Stimulated activated CD8-positive, alpha-beta memory T cell treated with anti-CD3 and anti-CD28 coated beads, Interleukin-2, amount 100 ng/mL, for 48 hours (primary cell): ENCODE measurements at places on chromosomes 5 and 9.

GRCh38 chr9:70100362-70100761 is 56.7 kb downstream of the MAMDC2 start:
- no peak for DNase-seq

GRCh38 chr9:106830527-106831150 is 32.3 kb upstream of the ZNF462 start:
- no peak for DNase-seq

GRCh38 chr5:132688536-132689339 is 14.9 kb downstream of the IL4 start:
- no peak for DNase-seq

DNA sequence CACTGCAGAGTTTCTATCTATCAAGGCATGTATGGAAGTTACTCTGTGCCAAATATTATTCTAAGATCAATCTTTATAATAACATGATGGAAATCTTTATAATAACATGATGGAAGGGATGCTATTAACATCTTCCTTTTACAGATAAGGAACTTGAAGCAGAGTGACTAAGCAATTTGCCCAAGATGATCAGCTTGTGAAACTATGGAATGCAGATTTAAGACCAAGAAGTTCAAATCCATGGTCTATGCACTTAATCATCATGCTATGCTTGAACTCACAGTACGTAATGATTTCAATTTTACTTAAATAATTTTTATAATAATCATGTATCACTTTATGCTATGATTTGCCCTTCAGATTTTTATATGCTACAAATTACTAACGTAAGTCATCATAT is 123.1 kb downstream of the DNAH5 start:
- no peak for DNase-seq

DNA sequence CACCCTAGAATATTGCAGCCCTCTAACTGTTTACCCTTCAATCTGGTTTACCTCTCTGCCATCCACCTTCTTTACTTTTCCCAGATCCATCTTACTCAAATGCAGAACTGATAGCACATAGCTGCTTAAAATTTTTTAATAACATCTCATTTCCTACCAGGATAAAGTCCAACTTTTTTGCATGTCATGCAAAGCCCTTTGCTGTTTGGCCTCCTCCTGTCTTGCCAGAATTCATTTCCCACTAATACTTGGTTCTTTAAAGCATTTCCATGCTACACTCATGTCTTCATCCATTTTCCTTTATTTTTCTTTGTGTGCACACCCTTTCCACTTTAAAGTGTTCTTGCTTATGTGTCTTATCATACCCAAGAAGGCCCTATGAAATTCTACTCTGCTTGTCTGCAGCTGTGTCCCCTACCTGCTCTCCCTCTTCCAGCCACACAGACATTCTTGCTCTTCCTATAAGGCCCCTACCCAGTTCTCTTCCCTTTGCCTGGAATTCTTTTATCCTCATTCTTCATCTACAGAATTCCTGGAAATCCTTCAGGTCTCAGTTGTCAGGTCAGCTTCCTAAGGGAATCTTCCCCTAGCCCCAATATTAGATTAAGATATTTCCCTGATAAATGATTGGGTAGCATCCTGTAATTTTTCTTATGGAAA is 50.3 kb downstream of the TLE4 start:
- DNase-seq: no peak

DNA sequence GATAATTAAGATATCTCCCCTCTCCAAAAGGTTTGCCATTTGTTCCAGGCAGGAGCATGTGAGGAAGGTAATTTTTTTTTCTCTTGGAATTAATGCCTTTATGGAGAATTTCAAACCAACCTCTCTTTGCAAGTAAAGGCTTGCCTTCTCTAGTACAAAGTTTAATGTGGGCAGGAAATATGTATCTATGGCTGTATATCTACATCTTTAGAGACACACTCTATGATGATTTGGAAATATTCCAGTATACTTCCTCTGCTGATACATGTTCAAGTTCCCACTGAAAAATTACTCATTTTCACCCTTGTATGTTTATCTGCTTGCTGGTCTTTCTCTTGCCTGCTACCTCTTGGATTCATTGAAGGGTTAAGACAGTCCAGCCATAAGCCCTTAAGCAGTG is 83.5 kb upstream of the SEMA6A start:
- no peak for DNase-seq

DNA sequence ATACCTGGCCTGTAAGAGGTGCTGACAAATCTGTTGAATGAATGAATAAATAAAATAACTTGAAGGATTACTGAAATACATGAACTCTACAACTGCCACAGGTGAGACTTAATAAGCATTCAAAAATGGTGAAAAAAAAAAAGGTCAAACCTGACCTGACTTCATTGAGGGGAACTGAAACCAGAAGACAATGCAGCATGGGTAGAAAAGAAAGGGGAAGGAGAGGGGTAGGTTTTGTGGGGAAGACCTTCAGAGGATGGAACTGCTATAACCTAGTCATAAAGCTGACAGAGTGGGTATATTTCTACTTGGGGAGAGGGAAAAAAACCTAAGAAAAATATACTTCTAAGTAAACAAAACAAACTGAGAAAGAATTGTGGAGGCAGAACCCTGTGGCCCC is 56.6 kb downstream of the RASEF start:
- no peak for DNase-seq

GRCh38 chr5:108529381-108529780 is 147.5 kb upstream of the FBXL17 start:
- no peak for DNase-seq

GRCh38 chr9:111854799-111855198 is 41.8 kb upstream of the UGCG start:
- DNase-seq: no peak

GRCh38 chr9:124126648-124127646 is 115.4 kb downstream of the LHX2 start:
- DNase-seq: peak; percentile 71

DNA sequence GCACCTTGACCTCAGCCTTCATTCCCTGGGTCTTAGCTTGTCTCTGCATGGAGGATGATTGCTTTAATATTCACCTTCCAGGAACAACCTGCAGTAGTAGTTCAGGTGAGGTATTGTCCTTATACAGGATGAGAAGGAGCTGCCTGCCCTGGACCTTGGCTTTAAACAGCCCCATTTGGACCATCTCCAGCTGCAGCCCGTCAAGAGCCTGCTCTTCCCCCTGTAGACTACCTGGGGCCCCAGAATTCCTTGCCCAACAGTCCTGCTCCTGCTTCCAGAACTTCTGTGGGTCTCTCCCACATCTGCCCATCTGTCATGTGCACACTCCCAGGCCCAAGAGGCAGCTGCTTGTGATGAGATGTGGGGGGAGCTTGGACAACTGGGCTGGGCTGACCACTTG is 12.2 kb upstream of the OTP start:
- DNase-seq: no peak

DNA sequence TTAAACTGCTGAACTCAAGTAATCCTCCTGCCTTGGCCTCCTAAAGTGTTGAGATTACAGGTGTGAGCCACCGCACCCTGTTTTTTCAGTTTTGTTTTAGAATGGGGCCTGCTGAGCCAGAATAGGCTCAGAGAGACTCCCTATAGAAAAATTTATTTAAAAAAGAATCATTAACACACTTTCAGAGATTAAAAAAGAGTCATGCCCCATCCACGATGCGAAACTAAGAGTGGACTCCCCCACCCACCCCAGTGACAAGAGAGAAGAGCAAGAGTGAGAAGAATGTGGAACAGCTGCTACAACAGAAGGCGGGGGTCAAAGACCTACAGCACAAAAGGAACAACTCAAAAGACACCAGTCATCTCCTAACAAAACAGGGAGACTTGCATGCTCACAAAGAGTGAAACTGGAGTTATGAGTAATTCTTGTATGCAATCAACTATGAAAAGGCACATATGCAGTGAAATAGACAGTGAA is 47.2 kb downstream of the GLDC start:
- peak; percentile 11 for DNase-seq

DNA sequence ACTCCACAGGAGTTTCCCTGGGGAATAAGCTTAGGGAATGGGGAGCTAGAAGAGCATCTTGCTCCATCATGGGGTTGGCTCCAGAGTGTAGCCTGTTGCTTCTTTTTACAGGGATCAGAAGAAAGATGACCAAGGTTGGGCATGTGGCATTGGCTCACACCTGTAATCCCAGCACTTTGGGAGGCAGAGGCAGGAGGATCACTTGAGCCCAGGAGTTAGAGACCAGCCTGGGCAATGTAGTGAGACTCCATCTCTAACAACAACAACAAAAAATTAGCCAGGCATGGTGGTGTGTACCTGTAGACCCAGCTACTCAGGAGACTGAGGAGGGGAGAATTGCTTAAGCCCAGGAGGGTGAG is 18.4 kb downstream of the NUDT2 start:
- no peak for DNase-seq

GRCh38 chr9:110319781-110320492 is 17.7 kb downstream of the TXNDC8 start:
- DNase-seq: no peak

GRCh38 chr5:139205124-139205523 is 7.0 kb upstream of the SIL1 start:
- DNase-seq: no peak

GRCh38 chr9:472479-473075 is 257.9 kb downstream of the DOCK8 start:
- DNase-seq: no peak

DNA sequence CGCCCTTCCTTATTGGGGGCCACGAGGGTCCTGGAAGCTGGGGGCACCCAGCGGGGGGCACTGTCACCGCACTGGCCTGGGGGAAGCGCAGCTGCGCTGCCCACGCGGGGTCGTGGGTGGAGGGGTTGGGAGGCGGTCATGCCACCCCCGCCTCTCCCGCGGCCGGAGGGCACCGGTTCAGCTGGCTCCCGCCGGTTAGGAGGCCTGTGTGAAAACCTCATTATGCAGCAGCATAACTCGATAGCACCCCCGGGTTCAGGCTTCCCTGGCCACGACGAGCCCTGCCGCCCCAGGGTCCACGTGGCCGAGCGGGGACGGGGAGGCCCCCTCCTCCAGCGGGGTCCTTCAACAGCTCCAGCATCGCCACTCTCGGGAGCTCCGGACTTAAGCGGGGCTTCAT is 91.2 kb upstream of the ERCC6L2 start:
- DNase-seq: no peak

DNA sequence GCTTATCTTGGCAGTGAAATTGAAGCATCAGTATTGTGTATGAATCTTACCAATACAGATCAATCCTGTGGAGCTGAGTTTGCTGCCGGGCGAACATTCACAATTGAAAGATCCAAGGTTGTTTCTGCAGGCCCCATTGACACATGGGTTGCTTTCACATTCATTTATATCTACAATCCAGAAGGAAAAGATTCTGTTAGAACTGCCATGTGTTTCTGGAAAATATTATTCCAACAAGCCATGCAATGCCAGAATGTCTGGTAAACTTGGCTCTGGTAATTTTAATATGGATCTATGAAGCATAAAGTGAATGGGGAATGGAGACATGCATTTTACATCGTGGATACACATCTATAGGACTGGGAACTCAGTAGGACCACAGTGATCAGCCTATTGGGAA is 180.8 kb downstream of the FBN2 start:
- no peak for DNase-seq

GRCh38 chr5:74013222-74013621 is 387.2 kb downstream of the ARHGEF28 start:
- no peak for DNase-seq

DNA sequence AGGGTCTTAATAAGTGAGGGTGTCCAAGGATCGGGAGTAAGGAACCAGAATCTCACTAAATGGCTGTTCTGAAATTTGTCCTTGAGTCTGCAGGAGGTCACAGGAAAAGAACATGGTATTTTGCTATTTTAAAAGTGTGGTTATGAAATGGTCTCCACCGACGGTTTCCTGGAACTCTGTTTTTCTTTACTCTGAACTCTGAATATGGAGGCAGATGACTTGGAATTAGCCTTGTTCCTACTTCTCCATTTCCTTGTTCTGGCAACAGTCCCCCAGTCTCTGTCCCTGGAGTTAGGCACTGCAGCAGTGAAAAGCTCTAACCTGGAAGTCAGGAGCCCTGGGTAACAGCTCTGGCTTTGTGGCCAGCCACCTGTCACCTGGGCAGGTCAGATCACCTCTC is 46.6 kb upstream of the C5orf58 start:
- no peak for DNase-seq

DNA sequence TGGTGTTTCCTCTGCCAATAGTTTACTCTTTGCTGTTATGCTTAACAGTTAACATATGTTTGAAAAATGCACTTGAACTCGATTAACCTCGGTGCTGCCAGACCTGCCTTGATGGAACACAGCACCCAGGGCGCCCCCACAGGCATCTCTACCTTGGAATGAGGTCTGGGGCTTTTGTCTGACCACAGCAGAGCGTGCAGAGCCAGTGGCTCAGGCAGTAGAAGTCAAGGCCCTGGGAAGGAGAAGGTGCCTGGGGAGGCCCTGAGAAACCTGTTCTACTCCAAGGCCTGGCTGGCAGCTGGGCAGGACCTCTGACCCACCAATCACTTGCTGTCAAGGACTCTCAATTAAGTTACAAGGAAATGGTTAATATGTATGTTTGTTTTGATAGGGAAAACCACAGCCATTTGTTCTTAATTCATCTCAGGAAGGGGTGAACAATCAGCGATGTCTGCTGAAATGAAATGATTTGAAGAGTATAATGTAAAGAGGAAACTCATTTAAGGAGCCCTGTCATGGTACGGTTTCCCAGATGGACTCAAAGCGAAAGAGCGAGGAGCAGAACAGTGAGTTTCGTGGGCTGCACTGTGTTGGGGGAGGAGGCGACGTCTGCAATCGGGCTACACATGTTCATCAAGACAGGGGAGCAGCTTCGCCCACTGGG is 21.9 kb downstream of the MACROH2A1 start:
- DNase-seq: no peak

DNA sequence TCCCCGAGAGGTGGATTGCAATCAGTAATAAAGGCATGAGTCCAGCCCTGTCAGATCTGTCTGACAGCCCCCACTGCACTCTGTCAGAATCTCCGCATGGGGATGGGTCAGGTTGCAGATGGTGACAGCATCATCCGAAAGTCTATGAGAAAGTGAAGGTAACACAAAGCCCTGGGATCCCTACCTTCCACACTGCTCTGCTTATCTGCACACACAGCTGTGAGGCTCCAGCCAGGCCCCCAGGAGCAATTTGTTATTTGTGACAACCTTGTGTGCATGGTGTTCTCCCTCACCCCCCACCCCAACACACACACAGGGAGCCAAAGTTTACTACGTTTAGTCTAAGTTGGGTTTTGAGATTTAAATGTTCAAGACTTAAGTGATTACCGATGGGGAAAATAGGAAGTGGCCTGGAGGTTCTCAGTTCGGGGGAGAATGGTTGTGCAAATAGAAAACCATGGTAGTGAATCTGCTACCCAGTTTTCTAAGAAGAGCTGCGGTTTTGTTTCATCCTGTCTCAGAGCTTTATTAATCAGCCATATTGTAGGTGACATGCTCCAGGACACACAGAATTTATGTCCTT is 92.7 kb downstream of the SV2C start:
- no peak for DNase-seq

- no peak for DNase-seq
These were observed 170.7 kb downstream of the MAPKAP1 start for GRCh38 chr9:125536167-125536772.
